ENCODE measurements at places on chromosomes 16 and 17.
A peak's percentile ranks its signal among the peaks of the same experiment; 100 is the strongest.

GRCh38 chr17:42819939-42820535 lies 4.0 kb downstream of the BECN1 start:
- DNase-seq, result peak; percentile 63

DNA sequence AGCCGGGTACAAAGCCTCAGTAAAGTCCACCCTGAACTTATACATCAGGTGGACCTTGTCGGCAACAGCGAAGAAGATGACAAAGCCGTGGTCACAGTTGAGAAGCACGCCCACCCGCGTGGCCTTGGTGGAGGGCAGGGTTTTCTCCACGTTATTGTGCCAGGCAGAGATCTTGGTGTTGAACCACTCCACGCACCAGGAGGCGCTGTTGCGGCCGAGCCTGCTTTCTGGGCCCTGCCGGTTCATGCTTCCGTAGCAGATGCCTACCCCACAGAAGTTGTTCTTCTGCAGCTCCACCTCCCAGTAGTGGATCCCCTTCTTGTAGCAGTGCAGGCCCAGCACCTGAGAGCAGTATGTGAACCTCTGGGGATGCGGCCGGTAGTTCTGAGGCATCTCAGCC lies 22.1 kb downstream of the TRIM25 start:
- DNase-seq, result no peak

GRCh38 chr17:82866590-82867191 lies 26.9 kb upstream of the ZNF750 start:
- DNase-seq, result peak; percentile 89

DNA sequence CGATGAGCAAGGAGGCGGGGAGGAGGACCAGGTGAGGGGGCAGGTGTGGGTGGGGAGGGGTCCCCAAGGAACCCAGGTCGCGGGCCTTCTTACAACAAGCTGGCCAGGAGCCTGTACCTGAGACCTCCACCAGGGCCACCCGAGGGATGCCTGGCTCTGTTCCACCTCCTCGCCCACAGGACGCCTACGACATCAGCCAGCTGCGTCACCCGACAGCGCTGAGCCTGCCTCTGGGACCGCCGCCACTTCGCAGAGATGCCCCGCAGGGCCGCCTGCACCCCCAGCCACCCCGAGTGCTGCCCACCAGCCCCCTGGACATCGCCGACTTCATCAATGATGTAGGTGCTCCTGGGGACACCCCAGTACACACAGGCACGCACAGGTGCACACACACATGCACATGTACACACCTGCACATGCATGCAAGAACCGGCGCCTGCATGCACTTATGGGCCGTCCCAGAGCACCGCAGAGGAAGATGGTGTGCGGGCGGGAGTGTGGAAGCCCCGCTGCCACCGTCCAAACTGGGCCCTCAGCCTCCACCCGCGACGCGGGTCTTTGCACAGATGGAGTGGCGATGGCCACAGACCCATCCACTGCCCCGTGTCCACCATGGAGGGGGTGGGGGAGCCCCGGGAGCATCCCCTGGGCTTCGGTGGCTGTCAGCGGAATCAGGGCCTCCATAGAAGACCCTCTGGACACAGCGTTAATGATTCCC lies 6.6 kb downstream of the SLC22A31 start:
- DNase-seq, result no peak

DNA sequence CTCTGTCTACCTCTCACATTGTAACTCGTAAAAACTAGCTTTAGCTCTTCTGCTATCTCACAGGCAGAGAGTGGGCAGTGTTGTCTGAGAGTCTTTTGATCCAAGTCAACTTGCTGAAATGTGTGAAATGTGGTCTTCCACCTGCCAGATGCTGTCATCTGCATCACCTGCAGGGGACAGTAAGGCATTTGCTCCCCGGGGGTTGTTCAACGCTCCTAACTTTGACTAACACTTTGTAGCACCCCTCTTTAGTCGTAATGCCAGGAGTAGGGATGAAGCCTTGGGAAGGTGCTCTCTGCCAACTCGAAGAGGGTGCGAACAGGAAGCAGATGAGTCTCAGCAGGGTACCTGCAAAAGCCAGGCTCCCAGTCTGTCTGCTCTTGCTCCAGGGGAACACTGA lies 36.1 kb downstream of the SNX11 start:
- DNase-seq, result no peak

GRCh38 chr16:69917739-69918138 lies 33.4 kb upstream of the CLEC18A start:
- DNase-seq, result peak; percentile 98

DNA sequence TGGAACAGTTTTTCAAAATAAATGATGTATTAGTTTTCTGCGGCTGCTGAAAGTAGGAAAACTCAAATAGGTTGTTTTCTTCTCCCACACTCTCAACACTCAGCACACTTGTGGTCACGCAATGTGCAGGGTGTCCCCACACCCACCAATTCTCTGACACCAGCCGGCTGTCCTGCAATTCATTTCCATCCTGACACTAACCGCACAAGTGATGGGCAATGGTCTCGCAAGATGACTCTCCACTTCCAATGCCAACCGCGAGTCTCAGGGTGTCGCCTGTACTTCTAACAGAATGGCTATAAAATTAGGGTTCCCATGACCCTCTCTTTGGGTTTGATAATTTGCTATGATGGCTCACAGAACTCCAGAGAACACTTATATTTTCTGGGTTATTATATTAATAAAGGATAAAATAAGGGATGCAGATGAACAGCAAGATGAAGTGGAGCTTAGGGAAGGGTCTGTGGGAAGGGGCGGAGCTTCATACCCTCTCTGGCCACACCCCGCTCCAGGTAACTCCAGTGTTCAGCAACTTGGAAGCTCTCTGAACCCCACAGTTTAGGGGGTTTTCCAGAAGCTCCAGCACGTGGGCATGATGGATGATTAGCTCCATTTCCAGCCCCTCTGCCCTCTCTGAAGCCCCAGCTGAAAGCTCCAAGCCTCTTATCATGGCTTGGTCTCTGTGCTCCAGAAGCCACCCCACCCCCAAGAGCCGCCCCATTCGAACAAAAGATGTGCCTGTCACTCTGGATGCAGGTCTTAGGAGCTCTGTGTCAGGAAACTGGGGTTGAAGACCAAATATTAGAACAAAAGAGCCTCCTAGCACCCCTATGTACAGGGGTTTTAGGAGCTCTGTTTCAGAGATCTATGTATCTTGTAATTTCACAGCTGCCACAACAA lies 19.8 kb downstream of the TAF1C start:
- no peak for DNase-seq

GRCh38 chr17:1653735-1654134 lies 4.1 kb upstream of the RILP start:
- DNase-seq, result no peak

- DNase-seq, result peak; percentile 63
These were observed 4.6 kb downstream of the METTL9 start for GRCh38 chr16:21603928-21604327.

DNA sequence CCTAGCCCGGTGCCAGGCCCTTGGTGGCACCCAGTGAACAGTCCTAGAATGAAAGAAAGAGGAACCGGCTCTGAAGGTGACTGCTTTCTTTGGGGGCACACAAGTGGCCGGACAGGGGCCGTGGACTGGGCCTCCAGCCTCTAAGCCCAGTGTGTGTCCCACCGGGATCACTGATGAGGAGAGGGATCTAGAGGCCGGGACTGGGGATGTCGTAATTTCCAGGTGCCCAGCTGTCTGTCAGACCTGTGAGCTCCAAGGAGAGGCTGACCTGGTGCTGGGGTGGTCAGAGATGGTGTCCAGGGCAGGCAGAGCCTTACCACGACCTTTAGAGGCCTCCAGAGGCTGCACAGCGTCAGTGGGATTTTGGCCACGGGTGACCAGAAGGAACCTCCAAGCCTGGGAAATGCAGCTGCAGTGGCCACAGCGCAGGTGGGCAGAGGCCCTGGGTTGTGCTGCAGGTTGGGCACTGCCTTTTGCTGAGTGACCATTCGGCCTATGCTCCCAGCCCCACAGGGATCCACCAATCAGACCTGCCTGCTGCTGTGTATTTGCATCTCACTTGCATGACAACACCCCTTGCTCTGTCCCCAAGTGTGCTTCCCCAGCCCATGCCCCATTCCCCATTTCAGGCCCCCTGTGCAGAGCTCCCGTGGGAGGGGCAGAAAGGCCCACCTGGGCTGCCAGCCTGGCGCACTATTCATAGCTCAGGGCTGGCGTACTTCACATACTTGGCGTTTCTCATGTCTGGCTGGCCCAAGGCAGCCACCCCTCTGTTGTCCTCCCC lies 12.5 kb downstream of the ARHGAP23 start:
- no peak for DNase-seq

DNA sequence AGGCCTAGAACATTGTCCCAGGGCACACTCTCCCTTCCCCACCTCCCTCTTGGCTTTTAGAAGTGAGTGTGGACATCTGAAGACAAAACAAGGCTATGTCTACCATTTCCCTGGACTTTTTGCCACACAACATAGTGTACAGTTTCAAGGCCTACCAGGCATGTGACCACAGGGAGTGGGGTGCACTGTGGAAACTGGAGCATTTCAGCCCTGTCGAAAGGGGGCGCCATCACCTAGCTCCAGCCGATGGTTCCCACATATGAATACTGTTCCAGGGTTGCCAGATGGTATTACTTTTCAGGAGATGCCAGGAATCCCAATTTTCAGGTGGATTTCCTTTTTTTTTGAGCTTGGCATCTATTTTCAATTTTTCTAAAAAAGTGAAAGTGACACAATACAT lies 140.7 kb downstream of the KATNIP start:
- DNase-seq, result peak; percentile 21

DNA sequence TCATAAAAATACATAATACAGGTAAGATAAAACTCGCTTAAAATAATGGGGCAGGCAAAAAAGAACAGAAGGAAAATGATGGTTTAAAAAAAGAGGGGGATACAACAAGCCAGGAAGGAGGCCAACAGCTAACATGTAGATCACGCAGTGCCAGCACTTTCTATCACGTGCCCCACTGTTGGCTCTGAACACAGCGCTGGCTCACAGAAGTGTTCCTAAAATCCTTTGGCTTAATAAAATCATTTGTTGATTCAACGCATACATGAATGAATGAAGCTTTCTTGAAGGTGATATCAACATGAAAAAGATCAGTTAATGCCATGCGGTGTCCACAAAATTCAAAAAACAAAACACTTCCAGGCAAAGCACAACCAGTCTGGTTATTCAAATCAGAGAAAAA lies 8.5 kb downstream of the ITGAE start:
- no peak for DNase-seq

DNA sequence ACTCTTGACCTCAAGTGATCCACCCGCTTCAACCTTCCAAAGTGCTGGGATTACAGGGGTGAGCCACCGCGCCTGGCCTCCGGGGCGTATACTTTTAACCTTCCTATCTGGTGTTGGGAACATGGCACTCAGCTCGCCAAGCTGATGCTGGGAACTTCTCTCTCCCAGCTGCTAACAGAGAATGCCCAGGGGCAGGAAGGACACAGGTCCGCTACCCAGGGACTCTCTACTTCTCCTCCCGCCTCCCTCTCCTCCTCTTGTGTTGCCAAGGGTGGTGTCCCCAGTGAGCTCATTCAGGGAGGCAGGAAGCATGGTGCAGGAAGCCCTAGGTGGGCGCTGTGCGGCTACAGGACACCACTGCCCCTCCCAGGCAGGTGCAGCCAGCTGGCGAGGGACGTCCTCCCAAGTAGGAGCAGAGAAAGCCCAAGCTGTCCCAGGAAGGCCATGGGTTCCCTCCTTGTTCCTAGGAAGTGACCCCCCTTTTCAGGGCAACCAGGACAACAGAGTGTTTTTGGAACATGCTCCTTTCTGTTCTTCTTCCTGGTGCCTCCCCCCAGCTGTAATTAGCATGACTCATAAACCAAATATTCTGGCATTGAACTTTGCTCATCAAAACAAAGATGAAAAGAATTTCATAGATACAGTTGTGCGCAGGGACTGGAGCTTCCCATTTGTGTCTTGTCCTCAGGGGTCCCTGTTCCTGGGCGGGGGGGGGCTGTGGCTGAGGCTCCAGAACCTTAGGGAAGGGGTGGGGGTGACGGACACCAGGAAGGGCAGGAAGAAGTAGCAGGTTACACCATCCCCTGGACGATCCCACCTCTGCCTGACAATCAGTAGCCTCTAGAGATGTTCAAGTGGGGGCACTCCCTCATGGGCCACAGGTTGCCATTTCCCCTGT lies 2.7 kb downstream of the C1QTNF1 start:
- peak; percentile 81 for DNase-seq

GRCh38 chr17:81258292-81258691 lies 19.2 kb downstream of the NDUFAF8 start:
- DNase-seq, result no peak

DNA sequence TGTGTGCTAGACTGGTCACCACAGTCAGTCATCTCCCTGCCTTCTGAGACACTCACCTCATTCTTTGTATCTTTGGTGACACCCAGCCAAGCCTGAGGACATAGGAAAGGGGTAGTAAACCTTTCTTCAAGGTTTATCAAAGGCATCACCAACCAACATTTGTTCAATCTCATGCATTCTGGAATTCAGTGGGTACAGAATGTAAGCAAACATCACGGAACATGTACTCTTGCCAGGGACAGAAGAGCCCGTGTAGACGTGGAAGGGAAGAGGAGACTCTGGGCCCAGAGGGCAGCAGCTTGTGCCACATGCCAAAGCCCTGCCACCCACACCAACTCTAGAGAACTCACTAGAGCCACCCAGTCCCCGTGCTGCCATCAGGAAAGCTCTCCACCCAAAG lies 4.4 kb downstream of the CACNG4 start:
- no peak for DNase-seq

DNA sequence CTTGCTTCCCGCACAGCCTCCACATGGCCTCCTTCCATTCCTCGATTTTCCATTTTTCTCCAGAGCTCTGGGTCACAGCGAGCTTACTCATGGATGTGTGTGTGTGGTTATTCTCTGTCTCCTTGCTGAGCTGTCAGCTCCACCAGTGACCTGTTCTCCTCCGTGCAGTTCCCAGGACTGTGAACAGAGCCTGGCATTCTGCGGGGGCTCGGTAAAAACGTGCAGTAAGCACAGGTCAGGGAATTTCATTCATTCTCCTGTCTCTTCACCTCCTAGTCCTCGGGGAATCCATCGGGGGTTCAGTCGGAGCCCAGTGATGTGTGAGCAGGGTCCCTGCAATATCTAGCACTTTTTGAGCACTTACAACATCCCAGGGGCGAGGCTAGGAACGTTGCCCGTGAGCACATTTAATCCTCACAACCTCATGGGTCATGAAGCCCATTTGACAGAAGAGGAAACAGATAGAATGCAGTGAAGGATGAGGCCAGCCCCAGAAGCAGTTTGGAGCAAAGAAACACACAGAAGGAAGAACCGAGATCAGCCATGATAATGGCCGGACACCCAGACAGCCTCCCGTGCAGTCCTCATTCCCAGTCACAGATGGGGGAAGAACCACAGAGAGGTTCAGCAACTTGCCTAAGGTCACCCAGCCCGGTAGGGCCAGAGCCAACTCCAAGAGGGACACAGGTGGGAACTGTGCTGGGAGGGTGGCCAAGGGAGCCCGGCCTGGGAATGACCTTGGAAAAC lies 183.2 kb upstream of the GSE1 start:
- DNase-seq, result no peak
